ENCODE measurements at places on chromosomes 6 and 20.

GRCh38 chr20:3692706-3693294 is 11.0 kb upstream of the ADAM33 start:
- DNase-seq, result no peak

GRCh38 chr6:119479860-119480655 is 130.5 kb upstream of the MAN1A1 start:
- no peak for DNase-seq

DNA sequence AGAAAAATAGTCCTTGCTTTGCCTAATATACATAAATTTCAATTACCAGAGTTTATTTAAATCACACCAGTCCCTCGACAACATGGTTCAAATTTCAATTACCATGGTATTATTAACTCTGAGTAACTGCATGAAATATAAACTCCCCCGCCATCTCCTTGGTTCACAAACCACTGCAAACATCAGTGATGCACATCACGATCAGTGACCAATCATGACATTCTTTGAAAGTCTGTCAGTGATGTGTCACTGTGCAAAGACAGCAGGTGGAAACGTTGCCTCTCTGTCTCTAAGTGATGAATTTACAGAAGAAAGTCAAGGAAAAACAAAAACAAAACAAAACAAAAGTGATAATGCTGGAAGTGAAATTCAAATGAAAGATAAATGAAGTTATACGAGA is 86.7 kb downstream of the TASP1 start:
- DNase-seq, result no peak

DNA sequence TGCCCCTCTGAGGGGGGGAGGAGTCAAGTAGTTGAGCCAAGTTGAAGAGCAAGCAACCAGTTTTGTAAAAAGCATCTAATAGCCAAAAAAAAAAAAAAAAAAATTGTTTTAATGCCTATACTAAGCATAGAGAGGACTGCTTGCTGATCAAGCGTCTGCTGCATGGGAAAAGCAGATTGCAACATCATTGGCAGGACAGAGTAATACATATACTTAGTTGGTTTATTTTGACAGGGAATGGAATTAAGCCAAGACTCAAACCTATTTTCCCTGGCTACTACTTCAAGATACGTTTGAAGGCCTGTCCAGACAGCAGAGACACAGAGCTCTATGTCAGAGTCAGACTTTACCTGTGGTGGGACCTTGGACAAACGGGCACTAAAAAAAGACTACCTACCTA is 120.5 kb downstream of the RTN4IP1 start:
- DNase-seq, result no peak

DNA sequence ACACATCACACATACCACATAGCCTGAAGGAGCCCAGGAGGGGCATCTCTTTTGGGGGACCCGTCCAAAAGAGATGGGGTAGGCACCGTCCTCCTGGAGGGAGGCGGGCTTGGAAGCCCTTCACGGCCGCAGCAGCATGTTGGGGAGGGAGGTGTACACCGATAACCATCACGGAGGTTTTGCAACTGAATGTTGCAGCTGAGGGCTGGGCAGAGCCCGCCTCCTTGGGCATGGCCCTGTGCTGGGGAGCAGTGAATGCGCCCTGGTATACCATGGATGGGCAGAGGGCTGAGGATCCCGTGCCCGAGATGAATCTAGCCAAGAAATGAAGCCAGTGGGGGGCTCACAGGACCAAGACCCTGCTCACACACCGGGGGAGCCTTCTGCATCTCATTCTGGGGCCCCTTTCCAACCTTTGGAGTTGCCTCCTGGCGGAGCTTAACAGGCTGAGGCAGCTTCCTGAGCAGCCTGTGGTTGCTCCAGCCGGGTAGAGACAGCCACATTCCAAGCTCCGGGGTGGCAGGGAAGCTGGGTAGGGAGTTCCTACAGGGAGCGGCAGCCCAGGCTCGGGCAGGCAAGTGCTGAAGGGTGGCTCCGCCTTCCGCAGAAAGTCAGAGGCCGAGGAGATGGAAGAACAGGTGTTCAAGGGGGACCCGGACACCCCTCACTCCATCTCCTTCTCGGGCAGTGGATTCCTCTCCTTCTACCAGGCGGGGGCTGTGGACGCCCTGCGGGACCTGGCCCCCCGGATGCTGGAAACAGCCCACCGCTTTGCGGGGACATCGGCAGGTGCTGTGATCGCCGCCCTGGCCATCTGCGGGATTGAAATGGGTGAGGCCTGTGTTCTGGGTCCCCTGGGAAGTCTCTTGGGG is at the start of gene PNPLA1:
Gene PNPLA1, plus strand, starts transcription at position 227 of the 872 bp plus-strand sequence. Its CDS starts 400 bp downstream, at position 627.
- no peak for DNase-seq

DNA sequence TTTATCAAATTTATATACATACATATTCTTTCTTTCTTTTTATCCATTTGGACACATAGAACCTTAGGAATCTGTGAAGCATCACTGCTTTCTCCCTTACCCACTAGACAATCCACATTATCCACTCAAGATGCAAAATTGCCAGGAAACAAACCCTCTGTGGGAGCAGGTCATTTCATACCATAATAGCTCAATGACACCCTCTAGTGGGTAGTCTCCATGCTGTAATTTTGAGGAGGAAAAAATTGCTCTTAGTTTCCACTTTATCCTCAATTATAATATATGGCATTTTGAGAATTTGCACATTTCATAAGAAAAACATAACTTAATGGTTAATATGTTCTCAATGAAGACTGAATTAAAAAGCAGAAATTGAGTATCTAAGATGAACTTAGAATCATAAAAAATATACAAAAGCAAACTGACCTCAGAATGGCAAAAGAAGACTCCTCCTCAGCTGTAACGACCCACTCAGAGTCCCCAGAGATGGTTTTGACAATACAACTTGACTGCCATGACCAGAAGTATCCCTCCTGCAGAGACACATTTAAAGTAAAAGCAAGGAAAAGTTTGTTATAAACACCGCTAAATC is 164.1 kb downstream of the FRK start:
- DNase-seq, result no peak

DNA sequence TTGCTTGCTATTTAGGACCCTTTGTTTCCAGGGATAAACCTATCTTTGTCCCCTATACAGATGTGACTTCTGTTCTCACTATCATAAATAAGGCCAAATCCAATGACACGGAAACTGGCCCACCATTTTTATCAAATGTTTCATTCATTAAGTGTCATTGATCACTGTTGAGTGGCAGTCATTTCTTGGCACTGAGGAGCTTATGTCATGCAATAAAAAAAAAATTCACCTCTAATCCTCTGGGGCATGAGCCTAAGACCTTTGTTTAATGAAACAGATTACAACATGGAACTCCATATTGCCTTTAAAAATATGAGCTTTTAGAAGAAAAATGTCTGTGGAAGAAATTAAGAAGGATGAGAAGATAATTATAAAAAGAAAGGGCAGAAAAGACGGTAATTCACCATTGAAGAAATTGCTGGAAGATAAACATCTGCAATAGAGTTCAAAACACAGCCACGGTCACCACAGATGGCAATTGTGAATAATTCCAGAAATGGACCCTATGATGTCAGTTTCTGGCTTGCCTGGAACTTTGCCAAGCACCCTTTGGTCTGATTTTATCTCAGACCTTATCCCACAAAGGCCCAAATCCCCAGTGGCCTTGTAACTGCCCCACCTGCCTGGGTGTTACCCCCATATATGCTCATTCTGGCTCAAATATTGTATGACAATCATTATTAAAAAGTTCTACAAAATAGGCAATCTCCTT is 91.1 kb downstream of the DST start:
- no peak for DNase-seq

DNA sequence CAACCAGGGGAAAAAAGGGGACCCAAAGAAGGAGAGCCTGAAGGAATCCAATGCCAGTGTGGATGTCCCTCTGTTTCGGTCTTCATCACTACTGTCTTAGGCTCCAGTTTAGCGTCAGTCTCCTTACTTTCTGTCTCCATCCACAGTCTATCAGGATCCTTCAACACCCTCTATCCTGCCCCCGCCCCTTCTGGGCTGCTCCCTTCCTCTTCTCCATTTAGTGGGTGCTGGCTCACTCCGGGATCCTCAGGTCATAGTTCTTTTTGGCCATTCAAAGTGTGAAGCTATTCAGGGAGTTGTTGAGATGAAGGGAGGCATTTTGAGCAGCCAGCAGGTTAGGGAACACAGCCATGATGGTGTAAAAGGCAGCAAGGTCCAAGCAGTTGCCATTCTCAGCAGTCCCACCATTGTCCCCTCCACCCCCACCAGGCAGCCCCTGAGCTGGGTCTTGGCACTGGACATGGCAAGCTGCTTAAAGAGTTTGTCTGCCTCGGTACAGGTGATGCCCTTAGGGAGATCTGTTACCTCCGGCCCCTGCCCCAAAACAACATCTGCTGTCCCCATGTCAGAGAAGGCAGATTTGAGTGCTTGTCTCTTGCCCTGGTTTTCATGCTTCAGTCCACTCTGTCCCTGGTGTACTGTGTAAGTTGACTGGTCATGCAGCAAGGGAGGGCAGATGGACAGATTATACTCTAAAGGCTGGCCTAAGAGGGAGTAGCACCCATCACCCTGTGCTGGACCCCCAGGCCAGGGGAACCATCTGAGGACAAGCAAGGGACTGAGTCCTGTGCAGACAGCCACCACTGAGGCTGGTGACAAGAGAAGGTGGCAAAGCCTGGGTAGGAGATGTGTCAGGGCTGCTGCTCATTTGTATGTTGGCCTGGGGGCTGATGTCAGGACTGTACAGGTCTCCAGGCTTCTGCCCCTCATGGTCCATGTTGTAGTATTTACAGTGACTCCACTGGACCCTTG is 842.0 kb downstream of the HACE1 start:
- DNase-seq, result no peak

- DNase-seq, result no peak
Observed at GRCh38 chr6:137840252-137840651, 26.8 kb upstream of the TNFAIP3 start.

DNA sequence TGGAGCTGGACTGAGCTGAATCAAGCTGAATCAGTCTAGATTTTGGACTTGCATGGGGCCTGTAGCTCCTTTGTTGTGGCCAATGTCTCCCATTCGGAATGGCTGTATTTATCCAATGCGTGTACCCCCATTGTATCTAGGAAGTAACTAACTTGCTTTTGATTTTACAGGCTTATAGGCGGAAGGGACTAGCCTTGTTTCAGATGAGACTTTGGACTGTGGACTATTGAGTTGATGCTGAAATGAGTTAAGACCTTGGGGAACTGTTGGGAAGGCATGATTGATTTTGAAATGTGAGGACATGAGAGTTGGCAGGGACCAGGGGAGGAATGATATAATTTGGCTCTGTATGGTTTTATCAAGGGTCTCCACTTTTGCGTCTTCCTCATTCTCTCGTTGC is 3.0 kb upstream of the TMEM170B start:
- no peak for DNase-seq
